ENCODE measurements at places on chromosomes 3 and 15.

GRCh38 chr3:115861166-115861733 is 237.9 kb downstream of the GAP43 start:
- no peak for DNase-seq

GRCh38 chr15:23850666-23851065 is 163.6 kb upstream of the NDN start:
- no peak for DNase-seq

- DNase-seq: no peak
These were observed 625.7 kb upstream of the LMCD1 start for GRCh38 chr3:7875925-7876324.

- no peak for DNase-seq
These were observed 11.1 kb upstream of the TSPAN3 start for GRCh38 chr15:77081971-77082370.

DNA sequence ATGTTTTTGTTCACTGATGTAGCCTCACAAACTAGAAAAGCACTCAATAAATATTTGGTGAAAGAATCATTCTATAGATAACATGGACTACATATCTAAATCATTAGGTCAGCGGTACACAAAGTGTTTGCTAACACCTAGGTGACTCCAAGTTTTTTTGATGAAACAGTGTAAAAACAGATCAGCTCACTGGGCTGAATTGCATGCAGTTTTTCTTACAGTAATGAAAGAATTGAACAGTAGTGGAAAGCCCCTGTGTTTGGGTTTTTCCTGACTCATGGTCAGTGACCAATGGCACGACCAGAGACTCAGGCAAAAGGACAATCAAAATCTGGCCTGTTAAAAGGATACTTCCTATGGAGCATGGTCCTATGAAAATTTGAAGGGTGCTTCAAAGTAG is 384.3 kb upstream of the EPHA6 start:
- no peak for DNase-seq

- DNase-seq: no peak
These were observed 19.9 kb downstream of the ZNF106 start for GRCh38 chr15:42471002-42471401.

Measured in body of pancreas (tissue), 4 donors.